Umbilical cord (tissue), 2 donors: ENCODE measurements at places on chromosomes 13 and 19.
A peak's percentile ranks its signal among the peaks of the same experiment; 100 is the strongest.

- no peak for DNase-seq
These were observed 16.9 kb downstream of the GADD45B start for GRCh38 chr19:2492870-2493269.

- peak; percentile 96 for DNase-seq
These were observed at the start of gene SPRY2 for GRCh38 chr13:80341101-80341755. SPRY2 (minus strand) TSS chr13:80341126; CDS start chr13:80337705, 3,421 bp downstream.

- DNase-seq: no peak
These were observed 271.1 kb downstream of the UQCRFS1 start for GRCh38 chr19:28941833-28942232.

DNA sequence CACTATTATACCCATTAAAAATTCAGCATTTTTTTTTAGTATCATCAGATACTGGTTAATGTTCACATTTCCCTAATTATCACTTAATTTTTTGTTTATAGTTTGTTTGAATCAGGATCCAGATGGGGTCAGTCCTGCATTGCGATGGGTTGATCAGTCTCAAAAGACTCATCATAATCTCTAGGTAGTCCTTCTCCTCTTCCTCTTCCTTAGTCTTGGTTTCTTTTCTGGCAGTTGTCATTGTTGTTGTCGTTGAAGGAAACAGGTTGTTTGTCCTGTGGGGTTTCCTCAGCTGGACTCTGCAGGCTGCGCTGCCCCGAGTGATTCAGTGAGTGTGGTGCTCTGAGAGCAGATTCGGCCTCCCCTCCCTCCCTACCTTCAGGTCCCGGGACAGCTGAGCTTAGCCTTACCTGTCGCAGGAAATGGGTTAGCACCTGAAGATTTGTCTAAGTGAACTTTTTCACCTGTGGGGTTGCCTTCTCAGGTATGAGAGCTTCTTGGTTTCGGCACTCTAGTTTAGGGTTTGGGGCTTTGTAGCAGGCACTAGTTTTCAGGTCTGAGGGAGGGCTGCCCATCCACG lies 34.1 kb downstream of the NFIX start:
- no peak for DNase-seq

DNA sequence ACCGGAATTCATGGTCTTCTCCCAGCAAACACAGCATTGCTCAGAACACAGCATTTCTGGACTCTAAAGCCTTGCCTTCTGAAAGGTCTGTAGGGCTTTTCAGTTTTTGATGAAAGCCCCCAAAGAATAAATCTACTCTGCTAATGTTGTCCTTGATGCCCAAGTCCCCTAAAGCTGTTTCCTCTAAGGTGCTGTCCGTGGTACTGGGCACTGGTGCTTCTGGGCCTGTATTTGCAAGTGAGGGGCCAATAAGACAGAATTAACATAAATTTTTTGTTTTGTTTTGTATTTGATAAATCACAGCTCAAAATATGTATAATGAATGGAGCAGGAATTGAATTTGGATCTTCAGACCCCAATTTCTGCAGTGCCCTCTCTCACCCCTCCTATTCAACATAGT lies 12.1 kb upstream of the LGALS13 start:
- DNase-seq: no peak

DNA sequence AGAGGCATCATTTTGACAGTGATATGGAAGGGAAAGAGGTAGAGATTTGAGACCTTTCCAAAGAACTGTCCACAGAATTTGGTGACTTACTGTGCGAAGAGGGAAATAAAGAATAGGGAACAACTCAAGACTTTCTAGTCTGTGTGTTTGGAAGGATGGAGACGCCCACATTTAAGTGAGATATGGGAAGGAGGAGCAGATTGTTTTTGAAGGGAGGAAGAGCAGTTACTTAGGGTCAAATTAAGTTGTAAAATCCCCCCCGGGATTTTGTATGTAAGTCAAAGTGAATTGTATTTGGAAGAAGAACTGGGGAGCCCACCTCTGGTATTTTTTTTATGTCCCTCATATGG lies 1.2 kb downstream of the USPL1 start:
- DNase-seq: peak; percentile 11

GRCh38 chr13:105569816-105570215 lies 965.6 kb downstream of the EFNB2 start:
- no peak for DNase-seq

GRCh38 chr13:49444524-49445395 lies 686 bp downstream of the SETDB2 start:
- DNase-seq: peak; percentile 30

GRCh38 chr13:50370303-50370950 lies 355.2 kb downstream of the KCNRG start:
- DNase-seq: no peak

DNA sequence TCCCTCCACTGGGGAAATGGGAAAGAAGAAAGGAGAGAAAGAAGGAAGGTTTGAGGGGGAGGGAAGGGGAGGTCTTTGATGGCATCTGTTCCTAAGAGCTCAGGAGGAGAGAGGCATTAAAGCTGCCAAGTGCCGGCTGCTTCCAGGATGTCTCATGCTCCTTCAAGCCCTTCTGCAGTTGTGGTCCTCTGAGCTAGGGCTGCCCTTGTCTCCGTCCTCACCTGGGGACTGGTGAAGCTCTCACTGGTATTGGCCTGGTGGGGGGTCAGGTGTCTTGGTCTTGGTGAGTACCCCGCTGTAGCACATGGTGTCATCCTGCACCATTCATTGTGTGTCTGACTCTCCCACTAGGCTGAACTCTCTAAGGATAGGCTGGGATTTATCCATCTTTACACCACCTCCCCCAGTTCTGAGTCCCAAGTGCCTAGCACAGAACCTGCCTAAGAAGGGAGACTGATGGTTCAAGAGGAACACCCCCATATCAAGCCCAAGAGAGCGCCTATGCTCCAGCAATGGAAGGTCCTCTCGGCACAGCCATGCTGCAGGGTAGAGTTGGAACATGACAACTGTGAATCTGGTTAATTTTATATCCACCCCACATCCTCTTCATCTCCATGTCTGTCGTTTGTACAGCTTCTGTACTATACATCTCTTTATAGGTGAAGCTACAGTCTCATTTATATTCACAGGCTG lies 83.7 kb downstream of the AKAP11 start:
- DNase-seq: no peak

- DNase-seq: no peak
These were observed 12.1 kb upstream of the CEACAM3 start for GRCh38 chr19:41784312-41784711.

DNA sequence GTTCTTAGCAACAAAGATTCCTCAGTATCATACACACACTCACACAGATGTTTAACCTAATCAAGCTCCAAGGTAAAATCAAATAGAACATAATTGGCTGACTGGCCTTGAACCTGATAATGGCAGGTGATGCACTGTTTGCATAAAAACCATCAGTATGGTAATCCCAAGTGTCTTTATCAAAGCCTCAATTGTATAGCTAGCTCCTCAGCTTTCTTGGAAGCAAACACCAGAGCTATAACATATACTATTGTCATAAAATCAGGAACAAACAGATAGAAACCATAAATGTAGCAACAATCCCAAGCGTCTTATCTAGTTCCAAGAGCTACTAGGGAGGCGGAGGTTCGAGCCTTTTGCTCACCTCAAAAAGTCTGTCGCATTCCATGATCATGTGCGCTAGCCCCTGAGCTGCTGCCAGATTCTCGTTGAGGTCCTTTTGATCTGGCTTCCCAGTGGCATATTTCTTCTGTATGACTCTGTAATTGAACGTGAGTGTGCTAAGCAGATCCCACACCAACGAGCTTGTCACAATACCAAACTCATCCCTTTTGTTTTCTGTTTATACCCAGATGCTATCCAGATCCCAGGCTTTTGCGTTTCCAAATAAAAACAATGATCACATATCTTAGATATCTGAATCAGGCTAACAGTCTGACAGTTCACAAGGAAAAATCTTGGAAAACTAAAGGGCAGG lies 95.3 kb downstream of the KL start:
- DNase-seq: no peak

DNA sequence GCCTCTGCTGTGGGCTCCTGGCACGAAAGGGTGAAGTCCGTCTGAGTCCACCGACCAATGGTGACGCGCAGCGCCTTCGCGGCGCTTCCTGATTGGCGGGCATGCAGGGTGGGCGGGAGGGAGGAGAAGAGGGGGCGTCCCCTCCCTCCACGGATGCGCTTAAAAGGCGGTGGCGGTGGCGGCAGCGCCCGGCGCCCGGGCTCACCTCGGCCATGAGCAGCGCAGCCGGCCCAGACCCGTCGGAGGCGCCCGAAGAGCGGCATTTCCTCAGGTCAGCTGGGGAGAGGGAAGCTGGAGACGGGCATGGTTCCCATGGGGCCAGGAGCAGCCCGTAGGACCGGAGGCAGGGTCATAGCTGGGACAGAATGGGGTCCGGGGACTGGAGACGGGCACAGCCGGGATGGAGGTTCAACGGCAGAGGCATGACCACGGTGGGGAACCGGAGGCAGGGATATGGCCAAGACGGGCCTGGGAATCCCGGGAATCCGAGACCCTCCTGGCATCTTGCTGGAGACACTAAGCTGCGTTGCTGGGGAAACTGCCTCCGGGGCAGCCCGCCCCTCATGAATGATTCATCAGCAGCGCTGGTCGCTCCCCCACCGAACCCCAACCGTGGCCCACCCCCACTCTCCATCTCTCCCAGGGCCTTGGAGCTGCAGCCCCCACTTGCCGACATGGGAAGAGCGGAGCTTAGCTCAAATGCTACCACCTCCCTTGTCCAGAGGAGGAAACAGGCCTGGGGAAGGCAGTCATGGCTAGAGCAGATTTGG lies at the start of gene YJEFN3:
YJEFN3 (plus strand) TSS at position 191 of the 770 bp plus-strand sequence; CDS start at position 213, 22 bp downstream.
- DNase-seq: peak; percentile 46

GRCh38 chr13:48888613-48889012 lies 87.1 kb upstream of the FNDC3A start:
- no peak for DNase-seq

GRCh38 chr13:48731957-48732569 lies 78.3 kb downstream of the CYSLTR2 start:
- no peak for DNase-seq

DNA sequence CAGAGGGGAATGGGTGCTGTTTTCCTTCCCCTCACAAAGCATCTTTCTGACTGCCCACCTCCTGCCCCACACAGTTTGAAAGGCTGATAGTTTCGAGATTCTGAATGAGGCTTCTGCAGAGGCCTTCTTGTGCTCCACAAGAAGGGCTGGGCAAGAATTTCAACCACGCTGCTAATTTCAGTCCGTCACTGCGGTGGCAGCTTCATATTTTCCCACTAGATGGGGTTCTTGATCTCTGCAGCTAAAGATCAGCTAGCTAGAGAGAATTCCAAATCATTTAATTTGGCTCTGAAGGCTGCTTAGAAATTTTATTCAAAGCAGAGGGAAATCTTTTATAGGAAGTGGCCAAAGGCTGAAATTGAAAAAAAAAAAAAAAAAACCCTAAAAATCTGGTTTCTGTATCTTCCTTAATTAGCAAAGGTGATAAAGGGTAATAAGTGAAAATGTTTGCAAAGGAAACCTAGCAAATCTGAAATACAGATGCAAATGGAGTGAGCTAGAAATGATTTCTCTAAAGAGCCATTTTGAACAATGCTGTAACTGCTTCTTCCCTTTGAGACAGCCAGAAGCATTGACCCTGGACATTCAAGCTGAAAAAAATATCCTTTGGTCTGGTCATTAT lies 38.0 kb upstream of the C13orf42 start:
- peak; percentile 77 for DNase-seq

GRCh38 chr19:28862238-28862637 lies 350.7 kb downstream of the UQCRFS1 start:
- DNase-seq: no peak

DNA sequence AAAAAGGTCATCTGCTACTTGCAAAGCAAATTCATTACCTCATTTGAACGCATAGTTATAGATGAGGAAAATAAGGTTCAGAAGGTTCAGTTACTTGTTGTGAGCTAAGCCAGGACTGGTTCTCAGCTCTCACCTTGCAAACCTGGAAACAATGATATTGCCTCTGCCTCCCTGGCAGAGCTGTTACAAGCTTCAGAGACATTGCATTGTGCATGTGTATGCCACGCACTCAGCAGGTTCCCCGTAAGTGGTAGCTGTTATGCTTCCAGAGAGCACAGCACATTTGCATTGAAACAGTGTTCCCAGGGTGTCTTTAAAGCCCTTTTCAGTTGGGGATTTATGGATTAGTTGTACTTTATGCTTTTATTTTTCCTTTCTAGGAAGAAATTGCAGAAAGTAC lies 80.6 kb downstream of the DGKH start:
- no peak for DNase-seq

DNA sequence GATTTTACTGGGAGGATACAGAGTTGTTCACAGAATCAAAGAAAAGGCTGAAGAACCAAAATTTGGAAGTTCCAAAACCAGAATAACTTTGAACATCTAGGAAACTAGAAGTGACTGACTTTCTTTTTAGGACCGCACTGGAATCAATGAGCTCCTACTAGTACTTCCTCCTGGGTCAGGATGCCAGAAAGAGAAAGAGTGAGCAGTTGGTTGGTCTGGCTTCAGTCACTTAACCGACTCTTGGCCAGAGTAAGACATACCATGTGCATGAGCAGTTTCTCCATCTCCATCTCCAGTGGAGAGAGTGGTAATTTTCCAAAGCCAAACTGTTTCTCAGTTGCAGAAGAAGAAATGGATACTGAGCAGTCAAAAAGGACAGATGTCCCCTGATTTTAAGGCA lies 27.1 kb upstream of the MTUS2 start:
- peak; percentile 87 for DNase-seq

DNA sequence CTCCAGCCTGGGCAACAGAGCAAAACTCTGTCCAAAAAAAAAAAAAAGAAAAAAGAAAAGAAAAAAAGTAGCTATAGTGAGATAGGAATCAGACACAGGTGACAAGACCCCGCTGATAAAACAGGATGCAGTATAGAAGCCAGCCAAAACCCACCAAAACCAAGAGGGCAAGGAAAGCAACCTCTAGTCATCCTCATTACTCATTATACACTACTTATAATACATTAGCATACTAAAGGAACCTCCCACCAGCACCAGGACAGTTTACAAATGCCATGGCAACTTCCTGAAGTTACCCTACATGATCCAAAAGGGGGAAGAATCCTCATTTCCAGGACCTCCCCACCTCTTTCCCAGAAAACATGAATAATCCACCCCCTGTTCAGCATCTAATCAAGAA lies 35.6 kb upstream of the UBL3 start:
- DNase-seq: no peak

GRCh38 chr19:35287713-35288112 lies 4.2 kb upstream of the MAG start:
- DNase-seq: no peak

- peak; percentile 98 for DNase-seq
These were observed 97.7 kb downstream of the SIPA1L3 start for GRCh38 chr19:38004521-38005223.

GRCh38 chr19:290372-291005 lies 714 bp downstream of the PLPP2 start:
- DNase-seq: no peak

- no peak for DNase-seq
These were observed 406.3 kb downstream of the COG6 start for GRCh38 chr13:40061466-40062450.

GRCh38 chr13:41122838-41123237 lies 9.8 kb downstream of the KBTBD6 start:
- DNase-seq: peak; percentile 10

- no peak for DNase-seq
These were observed 9.8 kb upstream of the SIGLEC12 start for GRCh38 chr19:51511353-51511752.

- DNase-seq: no peak
These were observed 1.1 kb downstream of the COX6B2 start for GRCh38 chr19:55353356-55353802.
